ENCODE measurements at places on chromosomes 12 and 14. TPM values are rescaled to one million over a fixed set of nuclear protein-coding genes. Genes with fewer than 3 reads are reported as not detected.

HAL gene
- 0.19 TPM for total RNA-seq

GPR137C gene
- total RNA-seq = 0.56 TPM

CTSG gene
- not detected for total RNA-seq

TAS2R7 gene
- not detected for total RNA-seq

PACS2 gene
- total RNA-seq = 51.1 TPM

FGF23 gene
- total RNA-seq = not detected

HOXC9 gene
- not detected for total RNA-seq

EVL gene
- 11.6 TPM for total RNA-seq

KRT78 gene
- total RNA-seq = not detected

CMKLR1 gene
- 6.5 TPM for total RNA-seq

GXYLT1 gene
- total RNA-seq = 8.3 TPM

PGF gene
- 15.2 TPM for total RNA-seq

GDF11 gene
- total RNA-seq = 3.2 TPM

CYP46A1 gene
- 0.19 TPM for total RNA-seq

VSIG10 gene
- 21.1 TPM for total RNA-seq

POTEM gene
- not detected for total RNA-seq

PROX2 gene
- not detected for total RNA-seq

IKZF4 gene
- 2.5 TPM for total RNA-seq

BBOF1 gene
- total RNA-seq = 7.8 TPM

SETD3 gene
- 41.0 TPM for total RNA-seq

OVCH1 gene
- total RNA-seq = 0.12 TPM

ACVRL1 gene
- 61.3 TPM for total RNA-seq

CHGA gene
- not detected for total RNA-seq

MEG3 gene
- total RNA-seq = 146 TPM

MORN3 gene
- total RNA-seq = 1.5 TPM
